ENCODE measurements at places on chromosomes 13 and 19. TPM values are rescaled to one million over a fixed set of nuclear protein-coding genes. Genes with fewer than 3 reads are reported as not detected.

DNA sequence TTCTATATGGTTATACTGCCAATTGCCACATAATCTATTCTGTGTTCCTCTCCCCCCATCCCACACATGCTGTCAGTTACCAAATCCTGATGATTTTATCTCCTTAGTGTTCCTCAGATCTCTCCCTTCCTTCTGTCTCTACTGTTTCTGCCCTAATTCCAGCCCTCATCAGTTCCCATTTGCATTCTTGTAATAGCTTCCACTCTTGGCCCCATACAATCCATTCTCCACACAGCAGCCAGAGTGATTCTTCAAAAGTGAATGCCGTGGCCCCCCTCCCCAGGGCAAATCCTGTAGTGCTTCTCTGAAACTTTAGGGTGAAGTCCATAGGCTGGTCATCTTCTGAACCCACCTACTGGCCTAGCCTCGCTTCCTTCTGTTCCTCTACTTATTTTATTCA lies 114.4 kb downstream of the ZAR1L start:
- H3K4me3 ChIP-seq: no peak overlapping the region
- no peaks in the 10 kb centered on the region for H3K36me3 ChIP-seq
- H3K27ac ChIP-seq: no peak overlapping the region
- no peaks in the 10 kb centered on the region for H3K4me1 ChIP-seq

- peaks cover 1% of the 10 kb centered on the region for H3K27me3 ChIP-seq
- DNase-seq: no peak
- H3K4me3 ChIP-seq: no peak overlapping the region
- H3K4me1 ChIP-seq: no peaks in the 10 kb centered on the region
- no peaks in the 10 kb centered on the region for H3K36me3 ChIP-seq
- no peak overlapping the region for H3K27ac ChIP-seq
Measured at GRCh38 chr13:73324842-73325722, 266.3 kb downstream of the KLF5 start.

- peak; percentile 30 for DNase-seq
- no peaks in the 10 kb centered on the region for H3K36me3 ChIP-seq
- H3K27ac ChIP-seq: peak within 1 kb of the TSS; percentile 80
- H3K27me3 ChIP-seq: no peaks in the 10 kb centered on the region
Measured at GRCh38 chr19:4338441-4339355, at the start of gene STAP2. TSS of gene STAP2 (minus strand) at chr19:4338827. CDS start at chr19:4338753, 74 bp downstream.

GRCh38 chr13:51682686-51683085 lies 98.4 kb downstream of the WDFY2 start:
- peaks cover 37% of the 10 kb centered on the region for H3K36me3 ChIP-seq
- no peaks in the 10 kb centered on the region for H3K27me3 ChIP-seq
- no peak overlapping the region for H3K27ac ChIP-seq
- peaks cover 14% of the 10 kb centered on the region for H3K4me1 ChIP-seq
- no peak overlapping the region for H3K4me3 ChIP-seq

- H3K27ac ChIP-seq: no peak overlapping the region
- H3K4me1 ChIP-seq: peaks cover 3% of the 10 kb centered on the region
- H3K4me3 ChIP-seq: no peak overlapping the region
- no peaks in the 10 kb centered on the region for H3K36me3 ChIP-seq
Measured at GRCh38 chr19:4233282-4233853, 4.0 kb downstream of the EBI3 start.

DNA sequence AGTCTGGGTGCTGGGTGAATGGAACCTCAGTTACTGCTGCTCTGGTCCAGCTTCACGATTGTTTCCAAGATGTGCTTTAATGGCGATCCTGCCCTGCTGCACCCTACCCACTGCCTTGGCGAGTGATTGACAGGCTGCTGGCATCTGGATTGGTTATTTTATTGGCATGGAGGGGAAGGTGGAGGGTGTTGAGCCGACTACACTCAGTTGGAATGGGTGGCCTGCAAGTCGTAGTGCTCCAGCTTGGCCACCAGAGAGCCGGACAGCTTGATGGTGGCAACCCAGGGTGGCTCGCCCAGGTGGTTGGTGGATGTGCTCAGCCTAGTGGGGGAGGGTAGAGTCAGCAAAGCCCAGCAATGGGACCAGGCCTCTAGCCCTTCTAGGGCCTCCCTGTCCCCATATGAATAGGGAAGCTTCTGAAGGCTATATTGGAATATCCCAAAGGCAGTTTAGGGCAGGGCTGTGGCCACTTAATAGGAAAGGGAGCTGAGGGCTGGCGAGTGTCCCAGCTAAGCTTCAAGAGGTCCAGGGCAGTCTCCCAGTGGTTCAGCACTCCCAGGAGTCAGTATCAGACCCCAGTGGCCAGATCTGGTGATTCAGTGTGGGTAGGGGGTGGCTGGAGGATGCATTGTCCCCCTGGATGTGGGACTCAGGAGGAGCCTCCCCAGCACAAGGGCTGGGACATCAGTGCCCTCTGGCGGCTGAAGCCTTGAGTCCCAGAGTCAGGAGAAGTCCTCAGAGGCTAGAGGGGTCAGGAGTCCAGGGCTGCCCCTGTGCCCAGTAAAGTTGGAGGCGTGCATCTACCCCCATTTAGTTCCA lies 3.4 kb downstream of the GGN start:
- H3K36me3 ChIP-seq: no peaks in the 10 kb centered on the region
- DNase-seq: no peak
- H3K27ac ChIP-seq: no peak overlapping the region
- H3K4me3 ChIP-seq: no peak overlapping the region
- H3K27me3 ChIP-seq: peaks cover 7% of the 10 kb centered on the region

DNA sequence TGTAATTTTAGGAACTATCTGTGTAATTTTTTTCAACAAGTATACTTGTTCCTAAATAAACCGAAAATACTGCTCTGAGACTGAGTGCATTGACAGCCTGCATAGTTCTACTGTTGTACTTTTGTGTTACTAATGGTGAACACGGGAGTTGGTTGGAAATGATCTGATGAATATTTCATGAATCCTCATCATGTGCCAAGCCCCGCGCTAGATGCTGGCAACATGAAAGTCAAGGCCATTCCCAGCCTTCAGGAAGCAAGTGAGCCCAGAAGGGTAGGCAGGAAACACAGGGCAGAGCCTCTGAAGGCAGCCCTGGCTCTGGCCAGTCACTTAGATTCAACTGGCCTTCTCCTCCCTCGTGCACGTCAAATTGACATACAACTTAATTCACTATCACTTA lies 106.1 kb downstream of the ABCC4 start:
- no peak for DNase-seq
- no peaks in the 10 kb centered on the region for H3K27me3 ChIP-seq
- no peak overlapping the region for H3K27ac ChIP-seq
- H3K4me3 ChIP-seq: no peak overlapping the region
- H3K36me3 ChIP-seq: peaks cover 12% of the 10 kb centered on the region

GRCh38 chr13:80955501-80955900 lies 614.6 kb upstream of the SPRY2 start:
- no peak for DNase-seq
- no peaks in the 10 kb centered on the region for H3K27me3 ChIP-seq
- H3K27ac ChIP-seq: no peak overlapping the region

- no peak overlapping the region for H3K4me3 ChIP-seq
- peaks cover 89% of the 10 kb centered on the region for H3K36me3 ChIP-seq
- peaks cover 2% of the 10 kb centered on the region for H3K4me1 ChIP-seq
- no peaks in the 10 kb centered on the region for H3K27me3 ChIP-seq
Measured at GRCh38 chr13:23344931-23345595, 88.4 kb downstream of the SACS start.

DNA sequence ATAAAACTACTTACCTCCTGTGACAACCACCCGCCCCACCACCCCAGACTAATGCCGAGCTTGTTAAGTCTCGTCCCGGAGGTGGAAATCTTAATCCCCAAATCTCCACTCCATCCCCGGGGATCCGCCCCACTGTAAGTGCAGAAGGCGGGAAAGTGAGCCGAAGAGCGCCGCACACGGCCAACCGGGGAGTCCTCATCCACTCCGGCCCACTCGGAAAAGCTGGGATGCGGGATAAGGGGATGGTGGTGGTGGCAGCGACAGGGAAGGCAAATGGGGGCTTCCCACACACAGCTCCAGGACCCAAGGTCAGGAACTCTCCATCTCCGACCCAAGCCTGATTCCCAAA lies 621 bp downstream of the FBL start:
- peak overlapping the region; percentile 93 for H3K4me3 ChIP-seq
- DNase-seq: no peak

- DNase-seq: no peak
- peaks cover 33% of the 10 kb centered on the region for H3K27me3 ChIP-seq
- no peaks in the 10 kb centered on the region for H3K4me1 ChIP-seq
- no peak overlapping the region for H3K4me3 ChIP-seq
- H3K27ac ChIP-seq: no peak overlapping the region
Measured at GRCh38 chr19:33232656-33233055, 7.0 kb upstream of the SLC7A10 start.

- peaks cover 48% of the 10 kb centered on the region for H3K4me1 ChIP-seq
- no peak overlapping the region for H3K4me3 ChIP-seq
- no peak overlapping the region for H3K27ac ChIP-seq
Measured at GRCh38 chr13:112972867-112973576, 4.0 kb downstream of the MCF2L start.

DNA sequence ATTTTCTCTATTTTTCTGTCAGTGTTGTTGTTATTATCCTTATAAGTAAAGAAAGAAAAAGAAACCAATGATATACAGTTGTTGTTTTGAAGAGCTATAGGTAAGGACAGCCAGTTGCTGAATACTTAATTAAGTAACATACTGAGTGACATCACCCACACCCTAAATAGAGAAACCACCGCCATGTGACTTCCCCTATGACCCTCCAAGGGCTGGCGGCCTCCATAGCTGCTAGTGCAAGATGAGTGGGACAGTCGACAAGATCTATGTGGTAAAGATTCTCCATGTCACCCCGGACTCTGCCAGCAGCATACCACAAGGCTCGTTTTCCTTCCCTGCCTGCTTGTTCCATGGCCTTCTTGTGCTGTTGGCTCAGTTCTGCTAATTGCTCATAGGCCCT lies 221.1 kb downstream of the DNAJC15 start:
- H3K27ac ChIP-seq: no peak overlapping the region
- peaks cover 2% of the 10 kb centered on the region for H3K36me3 ChIP-seq
- no peak overlapping the region for H3K4me3 ChIP-seq
- no peak for DNase-seq
- peaks cover 6% of the 10 kb centered on the region for H3K4me1 ChIP-seq

GRCh38 chr13:93361703-93362102 lies 135.1 kb downstream of the GPC6 start:
- no peaks in the 10 kb centered on the region for H3K27me3 ChIP-seq
- no peaks in the 10 kb centered on the region for H3K36me3 ChIP-seq
- H3K27ac ChIP-seq: no peak overlapping the region
- H3K4me3 ChIP-seq: no peak overlapping the region

DNA sequence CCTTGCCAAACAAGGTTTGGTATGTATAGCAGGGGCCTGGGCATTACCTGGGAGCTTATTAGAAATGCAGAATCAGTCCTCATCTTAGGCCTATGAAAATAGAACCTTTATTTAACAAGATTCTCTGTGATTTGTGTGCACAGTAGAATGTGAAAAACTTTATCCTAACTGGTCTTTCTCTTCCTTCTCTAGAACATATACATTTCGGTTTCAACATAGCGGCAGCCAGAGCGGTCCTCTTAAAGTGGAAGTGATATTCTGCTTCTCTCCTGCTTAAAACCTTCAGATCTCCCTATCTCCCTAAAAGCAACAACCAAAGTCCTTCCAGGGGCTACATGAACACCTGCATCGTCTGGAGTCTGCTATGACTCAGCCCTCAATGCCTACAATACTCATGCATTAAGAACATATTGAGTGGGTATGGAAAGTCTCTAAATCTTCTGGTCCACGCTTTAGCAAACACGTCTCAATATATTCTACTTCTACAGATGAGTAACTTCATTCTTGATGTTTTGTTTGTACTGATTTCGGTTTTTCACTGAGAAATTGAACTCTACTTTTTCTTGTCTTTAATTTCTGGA lies 84.5 kb downstream of the SPRY2 start:
- no peaks in the 10 kb centered on the region for H3K4me1 ChIP-seq
- no peaks in the 10 kb centered on the region for H3K36me3 ChIP-seq
- H3K27ac ChIP-seq: no peak overlapping the region
- DNase-seq: no peak
- H3K4me3 ChIP-seq: no peak overlapping the region

- H3K27me3 ChIP-seq: peaks cover 20% of the 10 kb centered on the region
- H3K36me3 ChIP-seq: no peaks in the 10 kb centered on the region
- H3K4me1 ChIP-seq: no peaks in the 10 kb centered on the region
- H3K4me3 ChIP-seq: no peak overlapping the region
Measured at GRCh38 chr19:11201791-11202190, 4.4 kb upstream of the KANK2 start.

- H3K27ac ChIP-seq: no peak overlapping the region
- peaks cover 5% of the 10 kb centered on the region for H3K36me3 ChIP-seq
- H3K27me3 ChIP-seq: no peaks in the 10 kb centered on the region
- no peak for DNase-seq
- H3K4me3 ChIP-seq: no peak overlapping the region
Measured at GRCh38 chr19:1823539-1824251, 11.6 kb upstream of the ATP8B3 start.

- peaks cover 87% of the 10 kb centered on the region for H3K36me3 ChIP-seq
- H3K4me1 ChIP-seq: peaks cover 29% of the 10 kb centered on the region
- H3K4me3 ChIP-seq: no peak overlapping the region
- H3K27me3 ChIP-seq: no peaks in the 10 kb centered on the region
- no peak for DNase-seq
Measured at GRCh38 chr13:20019043-20019442, 60.5 kb downstream of the ZMYM2 start.

- no peaks in the 10 kb centered on the region for H3K4me1 ChIP-seq
- no peak overlapping the region for H3K27ac ChIP-seq
- no peak for DNase-seq
- no peak overlapping the region for H3K4me3 ChIP-seq
- H3K36me3 ChIP-seq: no peaks in the 10 kb centered on the region
- no peaks in the 10 kb centered on the region for H3K27me3 ChIP-seq
Measured at GRCh38 chr13:22748866-22749577, 431.8 kb upstream of the SGCG start.

- DNase-seq: peak; percentile 21
- no peaks in the 10 kb centered on the region for H3K27me3 ChIP-seq
- peaks cover 4% of the 10 kb centered on the region for H3K4me1 ChIP-seq
- H3K27ac ChIP-seq: no peak overlapping the region
Measured at GRCh38 chr13:110944121-110944967, 29.5 kb upstream of the ANKRD10 start.

GRCh38 chr19:19347401-19348110 lies 26.9 kb downstream of the MAU2 start:
- no peak overlapping the region for H3K4me3 ChIP-seq
- H3K27me3 ChIP-seq: no peaks in the 10 kb centered on the region
- no peak for DNase-seq
- H3K4me1 ChIP-seq: peaks cover 6% of the 10 kb centered on the region
- H3K27ac ChIP-seq: no peak overlapping the region
- H3K36me3 ChIP-seq: no peaks in the 10 kb centered on the region

The PRSS57 gene
- not detected for total RNA-seq

The OR7C1 gene
- not detected for total RNA-seq

The FBXO17 gene
- total RNA-seq: not detected

The OR10H1 gene
- total RNA-seq: not detected

The TUBB4A gene
- total RNA-seq: 7.6 TPM

The CELF5 gene
- 0.41 TPM for total RNA-seq

The ZNF763 gene
- total RNA-seq: 15.7 TPM

The CYP4F8 gene
- total RNA-seq: not detected

The VSTM1 gene
- total RNA-seq: not detected

The NLRP11 gene
- not detected for total RNA-seq

The NRTN gene
- total RNA-seq: 0.88 TPM

The CEBPA gene
- total RNA-seq: 0.66 TPM

The FGF21 gene
- total RNA-seq: not detected

The NDUFA7 gene
- 28.5 TPM for total RNA-seq

The DBP gene
- total RNA-seq: 63.1 TPM

The ZNF486 gene
- 14.9 TPM for total RNA-seq

The HSPB6 gene
- total RNA-seq: not detected
